ENCODE measurements at places on chromosomes 12 and 14. TPM values are rescaled to one million over a fixed set of nuclear protein-coding genes. Genes with fewer than 3 reads are reported as not detected.

DNA sequence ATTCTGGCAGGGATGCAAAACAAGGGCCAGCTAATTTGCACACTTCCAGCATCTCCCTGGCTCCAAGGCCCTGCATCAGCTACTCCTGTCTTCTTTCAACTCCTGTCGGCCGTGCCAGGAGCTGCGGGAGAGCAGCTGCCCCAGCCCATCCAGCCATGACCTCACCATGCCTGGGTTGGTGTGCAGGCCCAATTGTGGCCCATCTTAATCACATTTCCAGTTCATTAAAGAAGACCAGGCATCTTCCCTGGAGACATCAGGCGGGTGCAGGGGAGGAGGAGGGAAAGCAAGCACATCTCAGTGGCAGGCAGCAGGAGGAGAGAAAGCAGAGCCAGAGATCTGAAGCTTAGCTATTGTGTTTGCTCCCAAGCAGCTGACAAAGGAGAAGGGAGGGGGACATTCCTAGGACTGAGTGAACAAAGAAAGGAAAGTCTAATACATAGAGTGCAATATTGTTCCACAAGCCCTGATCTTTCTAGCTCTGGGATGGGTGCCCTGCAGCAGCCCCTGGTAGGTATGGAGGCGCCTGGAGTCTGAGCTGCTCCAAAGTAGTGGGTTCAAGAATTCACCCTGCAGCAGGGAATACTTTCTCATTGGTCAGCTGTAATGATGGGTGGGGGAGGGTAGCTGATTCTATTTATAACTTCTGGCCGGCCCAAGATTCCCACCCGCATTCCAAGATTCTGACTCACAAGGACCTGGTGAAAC, 40.1 kb downstream of the VWF start:
- no peak for DNase-seq

DNA sequence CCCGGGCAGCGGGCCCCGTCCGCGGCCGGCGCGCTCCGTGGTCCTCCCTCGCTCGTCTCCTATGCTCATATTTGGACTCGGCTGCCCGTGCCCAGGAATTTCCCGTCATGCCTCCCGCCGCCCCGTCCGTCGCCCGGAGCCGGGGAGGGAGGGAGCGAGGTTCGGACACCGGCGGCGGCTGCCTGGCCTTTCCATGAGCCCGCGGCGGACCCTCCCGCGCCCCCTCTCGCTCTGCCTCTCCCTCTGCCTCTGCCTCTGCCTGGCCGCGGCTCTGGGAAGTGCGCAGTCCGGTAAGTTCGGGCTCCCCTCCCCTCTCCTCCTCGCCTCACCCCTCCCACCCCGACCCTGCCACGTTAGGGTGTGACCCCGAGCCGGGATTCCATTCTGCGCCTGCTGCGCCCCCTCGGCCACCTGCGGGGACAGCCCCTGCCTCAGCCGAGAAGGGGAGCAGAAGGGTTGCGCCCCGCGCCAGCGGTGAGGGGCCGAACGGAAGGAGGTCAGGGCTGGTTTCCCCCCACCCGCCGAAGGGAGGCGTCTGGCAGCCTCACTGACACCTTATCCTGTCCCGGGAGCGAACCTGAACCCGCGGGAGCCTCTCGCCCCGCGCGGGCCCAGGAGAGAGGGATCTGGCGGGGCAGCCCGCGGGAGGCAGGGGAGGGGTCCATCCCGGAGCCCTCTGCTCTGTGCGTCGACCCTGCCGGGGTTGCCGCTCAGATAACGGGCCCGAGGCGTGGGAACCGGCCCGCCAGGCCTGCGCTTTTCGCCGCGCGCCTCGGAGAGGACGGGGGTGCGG, at the start of gene MSRB3:
TSS of gene MSRB3 (plus strand) at position 108 of the 793 bp plus-strand sequence. CDS start 29,897 bp downstream, outside the sequence.
- peak; percentile 85 for DNase-seq

DNA sequence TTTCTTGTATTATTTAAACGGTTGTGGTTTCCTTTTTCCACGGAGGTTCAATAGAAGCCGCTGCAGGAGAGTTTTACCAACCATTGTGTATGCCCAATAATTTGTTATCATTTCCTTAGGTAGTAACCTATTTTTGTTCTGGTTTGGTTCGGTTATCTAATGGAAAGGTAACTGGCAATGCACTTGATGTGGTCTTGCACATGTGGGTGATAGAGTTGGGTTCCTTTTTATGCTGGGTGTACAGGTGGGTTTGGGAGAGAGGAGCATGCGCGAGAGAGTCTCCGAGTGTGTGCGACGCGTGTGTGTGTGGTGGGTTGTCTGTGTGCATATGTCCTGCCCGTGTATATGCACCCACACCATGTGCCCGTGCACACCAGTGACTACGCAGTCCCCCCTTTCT, 102.7 kb upstream of the FKBP4 start:
- DNase-seq: no peak

DNA sequence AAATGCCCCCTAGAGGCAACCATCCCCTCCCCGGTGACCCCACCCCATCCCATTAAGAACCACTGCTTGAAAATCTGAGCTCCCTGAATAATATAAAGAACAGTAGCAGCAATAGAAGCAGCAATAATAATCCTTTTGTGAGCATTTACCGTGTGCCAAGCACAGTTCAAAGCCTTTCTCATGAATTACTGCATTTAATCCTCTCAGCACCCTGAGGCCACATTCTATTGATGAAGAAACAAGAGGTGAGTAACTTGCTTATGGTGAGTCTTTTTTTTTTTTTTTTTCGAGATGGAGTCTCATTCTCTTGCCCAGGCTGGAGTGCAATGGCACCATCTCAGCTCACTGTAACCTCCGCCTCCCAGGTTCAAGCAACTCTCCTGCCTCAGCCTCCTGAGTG, 65.0 kb downstream of the KCNK10 start:
- no peak for DNase-seq

GRCh38 chr12:125145196-125145595, 80.0 kb downstream of the AACS start:
- DNase-seq: no peak

GRCh38 chr12:12176402-12176801, 90.4 kb downstream of the LRP6 start:
- DNase-seq: no peak

DNA sequence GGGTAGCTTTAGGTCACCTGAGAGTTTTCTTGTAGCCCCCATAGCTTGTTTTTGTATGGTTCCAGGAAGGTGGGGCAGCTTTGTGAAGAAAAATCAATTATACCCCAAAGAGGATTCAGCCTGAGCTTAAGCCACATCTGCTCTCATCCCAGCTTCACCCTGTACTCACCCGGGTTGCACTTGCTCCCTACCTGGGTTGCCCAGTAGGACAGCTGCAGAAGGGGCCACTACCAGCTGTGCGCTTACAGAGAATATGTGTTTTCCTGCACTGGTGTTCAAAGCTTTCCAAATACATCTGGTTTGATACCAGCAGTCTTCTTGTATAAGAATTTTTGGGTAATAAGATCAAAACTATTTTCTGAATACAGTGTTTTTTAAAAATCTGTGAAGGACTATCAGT, 3.0 kb upstream of the SLC38A1 start:
- no peak for DNase-seq

DNA sequence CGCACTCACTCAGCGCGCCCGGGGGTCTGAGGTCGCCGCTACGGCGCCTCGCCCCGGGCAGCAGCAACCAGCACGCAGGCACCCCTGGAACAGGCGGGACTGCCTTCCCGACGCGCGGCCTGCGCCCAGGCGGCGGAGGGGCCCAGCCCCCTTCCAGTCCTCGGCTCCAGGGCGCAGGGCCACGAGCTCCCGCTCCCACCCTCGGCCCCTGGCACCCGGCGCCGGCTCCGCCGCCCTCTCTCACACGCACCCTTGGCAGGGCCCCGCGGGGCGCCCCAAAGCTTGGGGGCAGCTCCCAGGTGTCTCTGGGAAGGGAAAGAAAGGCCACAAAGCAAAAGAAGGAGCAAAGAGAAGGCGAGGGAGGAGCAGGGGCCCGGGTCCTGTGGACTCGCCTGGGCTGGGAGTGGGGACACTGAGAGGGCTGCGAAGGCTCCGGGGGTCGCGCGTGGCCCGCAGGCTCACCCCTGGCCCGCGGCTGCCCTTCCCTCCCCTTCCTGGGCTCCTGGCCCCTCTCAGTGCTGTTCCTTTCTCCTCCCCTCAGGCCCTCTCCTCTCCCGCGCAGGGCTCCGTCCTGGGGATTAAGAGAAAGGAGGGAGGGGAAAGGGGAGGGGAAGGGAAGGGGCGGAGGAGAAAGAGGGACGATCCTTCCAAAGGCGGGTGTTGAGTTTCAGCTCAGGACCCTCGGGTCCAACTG, 907 bp upstream of the EFS start:
- peak; percentile 52 for DNase-seq

DNA sequence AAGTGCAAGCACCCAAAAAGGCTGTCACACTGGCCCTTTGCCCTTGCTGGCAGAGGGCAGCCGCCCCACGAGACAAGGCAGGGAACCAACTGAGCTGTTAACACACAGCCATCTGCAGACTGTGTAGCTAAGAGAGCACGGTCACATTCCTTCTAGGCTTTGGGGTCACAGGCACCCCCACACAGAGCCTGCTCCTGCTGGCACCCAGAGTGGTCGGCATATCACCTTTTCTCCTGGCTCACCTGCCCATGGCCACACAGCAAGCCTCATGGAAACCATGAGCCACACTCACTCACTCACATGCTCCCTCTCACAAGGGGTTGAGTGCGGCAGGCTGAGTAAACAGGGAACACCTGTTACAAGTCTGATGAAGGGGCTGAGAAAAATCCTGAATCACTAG, 214.5 kb downstream of the PCNX1 start:
- DNase-seq: no peak

DNA sequence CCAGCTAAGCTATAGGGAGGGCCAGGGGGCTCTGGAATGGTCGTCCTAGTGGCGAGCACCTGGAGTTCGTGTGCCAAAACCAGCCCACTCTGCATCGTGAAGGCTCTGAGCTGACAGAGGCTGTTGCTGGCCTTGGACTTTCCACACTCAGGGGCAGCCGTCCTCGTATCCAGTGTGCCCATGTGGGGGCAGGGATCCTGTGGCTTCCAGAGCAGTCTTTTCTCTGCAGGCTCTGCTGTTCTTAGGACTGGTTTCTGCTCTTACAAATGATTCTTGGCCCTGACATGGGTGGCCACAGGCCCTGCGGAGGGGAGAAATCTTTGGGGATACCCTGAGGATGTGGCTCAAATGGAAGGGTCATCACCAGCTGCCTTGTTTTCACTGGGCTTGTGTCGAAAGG, 177.4 kb upstream of the FKBP4 start:
- DNase-seq: no peak

DNA sequence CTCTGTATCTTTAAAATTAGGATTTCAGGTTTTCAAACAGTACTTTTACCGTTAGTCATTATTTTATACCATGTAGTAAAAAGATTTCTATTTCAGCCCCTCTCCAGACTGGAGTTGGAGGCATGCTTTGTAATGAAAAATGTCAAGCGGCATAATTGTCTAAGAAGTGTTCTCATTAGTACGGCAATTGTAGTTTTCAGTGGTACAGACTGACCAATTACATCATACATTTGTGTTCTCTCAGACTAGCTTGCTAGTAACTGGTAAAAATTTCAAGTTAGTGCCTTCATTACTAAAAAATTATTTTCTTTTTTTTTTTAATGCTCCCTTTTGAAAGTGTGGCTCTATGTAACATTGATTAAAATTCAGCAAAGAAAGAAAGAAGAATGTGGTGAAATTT, 4.5 kb downstream of the USP30 start:
- DNase-seq: no peak

DNA sequence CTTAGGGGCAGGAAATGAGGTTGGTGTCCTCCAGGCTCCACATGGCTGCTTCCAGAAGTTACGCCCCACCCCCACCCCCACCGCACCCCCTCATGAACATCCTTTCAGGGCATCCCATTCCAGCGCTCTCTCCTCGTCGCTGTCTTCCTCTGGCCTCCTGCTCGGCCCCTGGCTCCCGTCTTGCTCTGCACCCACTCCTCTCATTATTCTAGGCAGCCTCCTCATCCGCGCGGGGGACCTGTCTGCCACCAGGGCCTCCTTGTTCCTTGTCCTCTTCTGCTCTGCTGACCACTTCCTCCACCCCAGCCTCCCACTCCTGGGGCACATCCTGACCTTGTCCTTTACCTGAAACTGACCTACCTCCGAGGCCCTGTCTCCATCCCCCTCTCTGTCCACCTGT, 29.8 kb upstream of the PLEKHG6 start:
- no peak for DNase-seq

- DNase-seq: no peak
Measured at GRCh38 chr14:93102141-93102540, 13.6 kb downstream of the ITPK1 start.

DNA sequence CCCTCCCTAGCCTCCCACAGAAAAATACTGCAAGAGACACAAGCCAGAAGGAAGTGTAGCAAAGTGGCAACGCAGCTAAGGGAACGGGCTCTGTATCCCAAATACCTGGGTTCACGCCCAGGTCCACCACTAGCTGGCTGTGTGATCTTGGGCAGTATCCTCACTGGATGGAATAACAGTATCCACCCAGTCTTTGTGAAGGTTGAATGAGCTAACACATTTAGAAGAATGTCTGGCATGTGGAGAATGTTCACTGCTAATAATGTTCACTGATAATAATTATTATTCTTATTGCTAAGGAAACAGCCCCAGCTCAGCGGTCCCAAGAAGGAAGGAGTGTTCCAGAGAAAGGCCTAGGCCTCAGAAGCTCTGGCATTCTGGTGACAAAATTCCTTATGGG, 70.9 kb downstream of the VWF start:
- no peak for DNase-seq

DNA sequence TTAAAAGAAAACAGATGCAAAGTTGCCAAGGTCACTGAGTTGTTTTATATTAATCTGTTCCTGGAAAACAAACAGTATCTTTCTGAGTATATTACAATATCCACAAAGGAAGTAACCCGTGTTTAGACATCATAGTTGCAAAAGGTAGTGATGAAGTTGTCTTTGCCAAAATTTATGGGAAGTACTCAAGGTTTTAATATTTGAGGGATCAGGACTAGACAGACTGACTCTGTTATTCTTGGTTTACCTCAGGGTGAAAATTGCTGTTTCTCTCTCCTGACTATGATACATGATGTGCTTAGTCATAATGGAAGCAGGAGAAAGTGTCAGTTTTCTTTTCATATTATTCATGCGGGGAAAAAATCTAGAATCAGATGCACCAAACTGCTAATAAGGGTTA, 28.3 kb downstream of the TMEM233 start:
- no peak for DNase-seq

The PDZRN4 gene
- total RNA-seq: not detected

The ARHGAP9 gene
- 4.7 TPM for total RNA-seq

The CPM gene
- total RNA-seq: 2.1 TPM

The LRP1-AS gene
- not detected for total RNA-seq

The SMARCC2 gene
- total RNA-seq: 69.0 TPM

The WNT1 gene
- not detected for total RNA-seq

The FOXJ2 gene
- total RNA-seq: 28.8 TPM

The TGM1 gene
- 2.2 TPM for total RNA-seq

The FOXA1 gene
- total RNA-seq: not detected

The KRT72 gene
- total RNA-seq: not detected

The TMEM179 gene
- 0.39 TPM for total RNA-seq

The A2ML1 gene
- total RNA-seq: not detected

The DNAL1 gene
- total RNA-seq: 15.8 TPM

The TMEM63C gene
- total RNA-seq: 0.21 TPM

Measured in heart right ventricle (tissue), 16 donors.